Stimulated activated CD4-positive, alpha-beta T cell treated with anti-CD3 and anti-CD28 coated beads, Interleukin-1b, Interleukin-23, amount 100 ng/mL, for 4 hours (primary cell): ENCODE measurements at places on chromosomes 16 and 17.
A peak's percentile ranks its signal among the peaks of the same experiment; 100 is the strongest.

DNA sequence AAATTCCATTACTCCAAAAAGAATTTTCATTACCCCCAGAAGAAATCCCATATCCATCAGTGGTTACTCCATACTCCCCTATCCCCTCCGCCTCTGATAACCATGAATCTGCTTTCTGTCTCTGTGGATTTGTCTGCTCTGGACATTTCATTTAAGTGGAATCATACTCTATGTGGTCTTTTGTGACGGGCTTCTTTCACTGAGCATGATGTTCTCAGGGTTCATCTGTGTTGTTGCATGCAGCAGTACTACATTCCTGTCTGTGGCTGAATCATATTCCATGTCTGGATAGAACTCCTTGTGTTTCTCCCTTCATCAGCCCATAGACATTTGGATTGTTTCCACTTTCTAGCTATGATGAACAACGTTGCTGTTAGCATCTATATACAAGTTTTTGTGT lies 59.5 kb upstream of the IRX3 start:
- DNase-seq: no peak

DNA sequence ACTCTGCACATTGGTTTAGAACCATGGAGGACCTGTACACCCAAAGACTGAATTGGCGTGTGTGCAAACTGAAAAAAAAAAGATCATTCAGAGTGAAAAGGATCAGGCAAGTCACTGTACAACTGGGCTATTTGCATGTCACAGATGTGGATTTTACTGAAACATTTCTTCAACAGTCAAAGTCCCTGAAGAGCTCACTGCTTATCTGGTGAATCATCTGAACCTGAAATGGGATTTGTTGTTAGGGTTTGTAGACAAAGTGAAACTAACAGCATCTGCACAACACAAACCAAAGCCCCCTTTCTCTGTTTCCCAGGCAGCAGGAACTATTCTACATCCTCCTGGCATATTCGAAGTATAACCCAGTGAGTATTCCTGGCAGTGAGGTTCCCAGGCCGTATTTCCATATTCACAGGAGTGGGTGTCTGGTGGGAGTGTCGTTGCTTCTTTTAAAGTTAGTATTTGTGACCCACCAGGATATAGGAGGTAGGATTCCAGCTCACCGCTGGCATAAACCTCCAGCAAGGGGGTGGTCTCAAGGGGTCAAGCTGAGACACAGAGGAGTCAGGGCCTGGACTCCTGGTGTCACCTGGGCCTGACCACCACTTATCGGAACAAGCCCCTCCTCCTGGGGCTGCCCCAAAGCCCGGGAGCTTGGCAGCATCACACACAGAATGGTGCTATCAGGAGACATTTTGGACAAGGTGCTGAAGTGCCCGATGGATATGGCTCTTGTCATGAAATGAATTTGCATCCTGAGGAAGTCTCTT lies 80.9 kb downstream of the GOSR1 start:
- no peak for DNase-seq

GRCh38 chr16:16186820-16187219 lies 36.5 kb downstream of the ABCC6 start:
- DNase-seq: no peak

DNA sequence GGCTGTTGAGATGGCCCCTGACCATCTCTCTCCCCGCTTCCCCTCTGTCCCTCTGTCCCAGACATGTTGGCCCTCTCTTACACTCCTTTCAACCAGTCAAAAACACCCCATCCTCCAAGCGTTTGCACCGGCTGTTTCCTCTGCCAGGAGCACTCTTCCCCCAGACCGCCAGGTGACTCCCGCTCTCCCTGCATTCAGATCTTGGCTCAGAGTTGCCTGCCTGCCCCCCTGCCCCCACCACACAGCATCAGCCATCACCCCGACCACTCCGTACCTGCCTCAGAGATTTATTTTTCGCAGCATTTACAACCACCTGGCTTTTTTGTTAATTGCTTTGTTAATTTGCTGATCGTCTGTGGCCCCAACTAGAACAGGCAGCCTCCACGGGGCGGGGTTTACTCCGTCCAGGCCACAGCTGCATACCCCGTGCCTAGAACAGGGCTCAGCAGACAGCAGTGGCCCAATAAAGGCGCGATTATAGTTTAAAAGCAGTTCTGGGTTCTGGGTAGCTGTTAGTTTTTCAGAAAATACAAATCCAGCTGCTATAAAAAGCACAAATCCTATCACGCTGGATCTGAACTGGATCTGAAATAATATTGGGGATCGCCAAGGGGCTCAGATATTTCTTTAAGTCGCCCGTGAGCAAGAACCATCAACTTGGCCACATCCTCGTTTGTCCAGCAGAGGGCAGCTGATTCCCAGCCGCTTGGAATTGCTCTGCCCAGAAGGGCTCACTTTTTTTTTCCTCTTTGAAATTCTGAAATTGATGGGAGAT lies 173.6 kb downstream of the IRF8 start:
- peak; percentile 22 for DNase-seq

- DNase-seq: no peak
These were observed 57.6 kb downstream of the KSR1 start for GRCh38 chr17:27513849-27514248.

DNA sequence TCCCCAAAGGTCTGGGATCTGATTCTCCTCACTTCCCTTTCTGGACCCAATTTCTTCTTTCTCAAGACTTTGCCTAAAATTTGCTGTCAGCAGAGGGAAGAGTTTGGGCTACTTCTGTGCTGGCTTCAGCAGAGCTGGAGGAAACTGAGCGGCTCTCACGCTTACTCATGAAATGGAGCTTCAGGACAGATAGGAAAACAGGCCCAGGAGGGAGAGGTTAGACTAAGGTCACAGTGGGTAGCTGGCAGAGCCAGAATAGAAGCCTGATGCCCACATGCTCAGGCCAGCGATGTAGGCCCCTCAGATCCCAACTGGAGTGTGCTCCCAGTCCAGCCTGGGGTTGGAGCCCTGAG lies 593 bp downstream of the SLC38A7 start:
- no peak for DNase-seq

DNA sequence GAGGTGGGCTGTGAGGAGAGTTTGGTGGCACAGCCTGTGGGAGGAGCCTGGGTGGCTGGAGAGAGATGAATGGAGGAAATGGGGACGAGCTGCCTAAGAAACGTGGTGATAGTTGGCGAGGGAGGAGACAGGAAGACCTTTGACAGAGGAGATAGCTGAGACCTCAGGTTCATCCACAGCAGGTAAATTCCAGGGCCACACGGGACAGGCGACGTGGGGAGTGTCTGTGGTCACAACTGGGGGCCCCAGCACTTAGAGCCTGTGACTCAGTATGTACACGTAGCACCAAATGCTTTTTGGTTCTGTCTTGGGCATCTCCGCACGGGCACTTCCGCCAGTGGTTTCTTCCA lies 7.7 kb downstream of the MINK1 start:
- no peak for DNase-seq

DNA sequence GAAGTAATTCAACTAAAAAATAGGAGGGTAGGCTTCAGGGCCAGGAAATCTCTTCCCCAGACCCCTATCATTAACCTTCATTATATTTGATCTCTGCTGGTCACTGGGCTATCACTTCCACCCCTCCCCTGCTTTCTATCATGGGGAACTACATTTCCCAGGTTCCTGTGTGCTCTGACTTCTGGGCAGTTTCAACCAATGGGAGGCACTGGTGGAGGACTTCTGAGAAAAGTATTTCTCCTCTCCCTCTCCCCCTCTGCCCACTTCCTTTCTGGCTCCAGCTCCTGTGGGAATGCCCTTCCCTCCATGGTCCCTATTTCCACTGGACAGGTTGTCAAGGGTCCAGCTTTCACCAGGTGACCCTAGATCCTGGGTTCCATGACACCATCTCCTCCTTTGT lies 364.4 kb downstream of the C16orf95 start:
- DNase-seq: no peak

GRCh38 chr16:25996052-25996451 lies 304.3 kb downstream of the HS3ST4 start:
- DNase-seq: no peak

DNA sequence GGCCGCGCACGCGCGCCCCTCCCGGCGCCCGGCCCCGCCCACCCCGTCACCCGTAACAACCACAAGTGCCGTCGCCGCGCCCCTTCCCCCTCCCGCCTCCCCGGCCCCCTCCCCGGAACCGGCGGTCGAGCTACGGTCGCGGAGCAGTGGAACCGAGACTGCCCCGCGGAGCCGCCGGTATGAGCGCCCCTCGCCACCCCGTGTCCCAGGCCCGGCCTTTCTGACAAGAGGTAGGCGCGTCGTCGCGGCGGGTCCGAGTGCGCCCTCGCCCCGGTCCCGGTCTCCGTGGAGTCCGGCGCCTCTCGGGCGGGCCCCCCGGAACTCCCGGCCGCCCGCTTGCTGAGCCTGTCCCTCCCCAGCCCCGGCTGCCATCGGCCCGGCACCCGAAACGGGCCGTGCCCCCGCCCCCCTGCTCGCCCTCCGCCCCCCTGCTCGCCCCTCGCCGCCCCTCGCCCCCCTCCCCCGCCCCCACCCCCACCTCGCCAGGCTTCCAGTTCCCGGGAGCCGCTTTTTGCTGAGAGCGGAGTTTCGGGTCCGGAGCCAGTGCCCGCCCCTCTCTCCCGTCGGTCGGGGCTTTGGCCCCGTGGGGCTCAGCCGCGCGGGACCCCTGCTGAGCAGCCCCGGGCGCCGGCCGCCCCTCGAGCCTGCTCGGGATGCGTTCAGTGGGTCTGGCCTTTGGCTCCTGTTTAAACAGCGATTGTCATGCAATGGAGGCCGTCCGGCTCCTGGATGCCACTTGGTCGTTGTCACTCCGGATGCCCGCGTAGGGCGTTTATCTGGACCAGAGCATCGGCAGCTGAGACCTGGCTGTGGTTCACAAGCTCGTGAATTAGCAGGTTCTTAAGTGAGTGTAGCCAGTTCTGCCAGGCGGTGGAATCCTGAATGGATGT lies at the start of gene SEC14L1:
TSS of gene SEC14L1 (plus strand) at position 92 of the 890 bp plus-strand sequence. CDS start 2,628 bp downstream, outside the sequence.
- no peak for DNase-seq

DNA sequence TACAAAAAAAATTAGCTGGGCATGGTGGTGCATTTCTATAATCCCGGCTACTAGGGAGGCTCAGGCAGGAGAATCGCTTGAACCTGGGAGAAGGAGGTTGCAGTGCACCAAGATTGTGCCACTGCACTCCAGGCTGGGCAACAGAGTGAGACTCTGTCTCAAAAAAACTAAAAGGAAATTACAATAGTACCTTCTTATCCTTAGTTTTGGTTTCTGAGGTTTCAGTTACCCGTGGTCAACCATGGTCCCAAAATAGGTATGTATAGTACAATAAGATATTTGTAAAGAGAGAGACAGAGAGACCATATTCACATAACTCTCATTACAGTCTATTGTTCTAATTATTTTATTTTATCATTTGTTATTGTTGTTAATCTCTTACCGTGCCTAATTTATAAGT lies 24.3 kb upstream of the MYH10 start:
- no peak for DNase-seq

DNA sequence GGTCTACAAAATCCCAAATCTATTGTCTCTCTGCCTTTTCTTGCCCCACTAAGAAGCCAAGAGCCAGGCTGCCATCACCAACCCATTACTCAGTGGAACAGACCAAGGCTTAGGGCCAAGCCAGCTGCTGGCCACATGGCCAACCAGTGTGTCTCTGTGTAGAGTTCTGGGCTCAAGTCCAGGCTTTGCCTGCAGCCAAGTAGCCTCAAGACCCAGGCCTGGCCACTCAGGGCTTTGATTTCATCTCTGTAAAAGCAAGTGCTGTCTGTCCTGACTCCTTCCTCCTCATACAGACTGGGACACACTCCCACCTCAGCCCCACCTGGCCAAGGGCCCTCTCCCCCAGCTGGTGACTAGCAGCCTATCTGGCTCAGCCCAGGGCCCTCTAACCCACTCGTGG lies 14.6 kb downstream of the SREBF1 start:
- DNase-seq: no peak

DNA sequence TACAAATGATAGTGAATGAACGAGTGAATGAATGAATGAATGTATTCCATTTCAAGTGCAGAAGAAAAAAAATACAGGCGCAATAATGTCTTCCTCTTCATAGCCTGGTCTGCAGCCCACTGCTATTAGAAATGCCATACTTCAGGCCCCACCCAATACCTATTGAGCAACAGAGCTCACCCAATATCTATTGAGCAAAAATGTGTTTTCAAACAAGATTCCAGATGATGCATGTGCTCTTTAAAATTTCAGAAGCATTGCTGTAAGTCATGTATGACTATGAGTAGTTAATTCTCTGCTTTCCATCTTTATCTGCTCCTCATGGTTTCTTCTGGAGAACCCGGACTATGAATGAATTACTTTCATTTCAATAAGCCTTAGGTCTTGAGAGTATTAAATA lies 308.2 kb downstream of the XYLT1 start:
- DNase-seq: no peak

DNA sequence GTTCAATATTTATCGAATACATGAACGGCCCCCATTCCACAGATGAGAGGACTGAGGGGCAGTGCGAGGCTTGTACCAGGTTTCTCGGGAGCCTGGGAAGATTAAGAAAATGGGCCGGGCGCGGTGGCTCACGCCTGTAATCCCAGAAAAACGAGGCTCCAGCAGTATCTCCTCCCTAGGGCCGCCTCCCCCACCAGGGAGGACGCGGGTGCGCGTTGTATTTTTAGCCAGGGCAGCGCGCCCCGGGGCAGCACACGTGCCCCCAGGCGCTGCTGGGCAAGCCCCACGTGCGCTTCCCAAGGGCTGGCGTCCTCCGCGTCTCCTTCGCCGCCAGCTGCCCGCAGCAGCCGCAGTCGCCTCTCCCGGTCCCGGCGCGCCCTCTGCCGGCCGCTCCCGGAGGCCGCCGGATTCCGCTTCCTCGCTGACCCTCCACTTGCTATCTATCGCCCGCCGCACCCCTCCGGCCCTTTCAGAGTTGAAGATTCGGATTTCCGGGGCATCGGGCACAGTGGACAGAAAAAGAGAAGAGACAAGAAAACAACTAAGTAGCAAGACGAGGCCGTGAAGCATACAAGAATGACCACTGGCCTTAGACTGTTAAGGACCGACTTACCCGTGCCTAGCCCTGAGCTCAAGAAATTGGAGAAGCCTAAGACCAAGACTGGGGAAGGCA lies 1.9 kb upstream of the YBX2 start:
- DNase-seq: peak; percentile 66

GRCh38 chr16:7614021-7614795 lies 281.6 kb downstream of the RBFOX1 start:
- no peak for DNase-seq

GRCh38 chr16:68061396-68061795 lies 23.8 kb upstream of the NFATC3 start:
- DNase-seq: no peak

- DNase-seq: no peak
These were observed 42.4 kb upstream of the NF1 start for GRCh38 chr17:31052187-31052889.

- DNase-seq: no peak
These were observed 118.4 kb downstream of the COPRS start for GRCh38 chr17:31740611-31741082.

DNA sequence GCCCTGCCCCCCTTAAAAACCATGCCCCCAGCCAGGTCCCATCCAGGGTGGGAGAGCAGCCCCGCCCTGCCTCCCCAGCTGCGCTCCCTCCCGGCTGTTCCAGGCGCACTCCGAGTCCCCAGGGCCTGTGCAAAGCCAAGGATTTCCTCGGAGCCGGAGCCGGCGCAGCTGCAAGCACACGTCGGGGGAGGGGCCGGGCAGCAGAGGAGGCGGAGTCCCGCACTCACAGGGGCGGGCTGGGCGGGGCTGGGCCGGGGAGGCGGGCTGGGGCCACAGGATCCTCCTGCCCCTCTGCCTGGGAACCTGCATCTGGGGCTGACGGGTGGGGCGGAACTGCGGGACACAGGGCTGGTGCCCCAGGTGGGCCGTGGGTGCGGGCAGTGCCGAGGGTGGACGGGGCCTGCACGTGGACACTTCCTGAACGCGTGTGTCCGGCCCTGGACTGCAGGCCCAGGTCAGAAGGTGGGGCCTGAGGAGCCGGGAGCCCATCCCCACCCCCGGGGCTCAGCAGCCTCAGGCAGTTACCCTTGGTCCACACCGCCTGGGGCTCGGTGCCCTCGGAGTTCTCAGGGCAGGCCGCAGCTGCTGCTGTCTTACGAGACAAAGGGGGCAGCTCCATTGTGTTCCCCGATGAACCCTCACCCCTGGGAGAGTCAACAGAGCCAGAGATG lies 24.0 kb upstream of the SSTR5 start:
- no peak for DNase-seq
